ENCODE measurements at places on chromosomes 12 and 14.

DNA sequence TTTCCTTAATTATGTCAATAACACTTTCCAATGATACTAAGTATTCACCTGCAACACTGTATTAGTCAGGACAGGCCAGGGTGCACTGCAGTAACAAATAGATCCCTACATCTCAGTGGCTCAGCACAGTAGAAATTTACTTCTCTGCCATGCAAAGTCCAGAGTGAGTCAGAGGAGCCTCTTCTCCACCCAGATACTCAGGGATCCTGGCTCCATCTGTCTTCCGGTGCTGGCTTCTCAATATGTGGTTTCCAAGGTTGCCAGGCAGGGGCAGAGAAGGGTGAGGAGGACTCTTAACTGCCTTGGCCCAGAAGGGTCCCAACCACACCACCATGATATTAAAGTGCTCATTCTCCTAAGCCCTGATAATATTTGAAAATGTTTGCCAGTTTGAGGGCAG lies 47.8 kb downstream of the ADGRD1 start:
- DNase-seq: no peak

DNA sequence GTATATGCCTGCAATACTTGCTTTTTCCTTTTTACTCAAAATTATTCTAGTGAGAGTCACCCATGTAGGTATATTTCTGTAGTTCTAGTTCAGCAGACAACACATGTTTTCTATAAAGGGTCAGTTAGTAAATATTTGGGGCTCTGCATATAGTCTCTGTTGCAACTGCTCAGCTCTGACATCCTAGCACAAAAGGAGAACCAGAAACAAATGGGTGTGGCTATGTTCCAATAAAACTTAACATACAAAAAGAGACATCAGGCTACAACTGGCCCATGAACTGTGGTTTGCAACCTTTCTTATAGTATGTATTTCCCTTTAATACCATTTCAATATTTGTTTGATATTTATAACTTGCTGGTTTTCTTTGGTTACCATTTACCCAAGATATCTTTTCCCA lies 11.9 kb downstream of the NT5DC3 start:
- no peak for DNase-seq

DNA sequence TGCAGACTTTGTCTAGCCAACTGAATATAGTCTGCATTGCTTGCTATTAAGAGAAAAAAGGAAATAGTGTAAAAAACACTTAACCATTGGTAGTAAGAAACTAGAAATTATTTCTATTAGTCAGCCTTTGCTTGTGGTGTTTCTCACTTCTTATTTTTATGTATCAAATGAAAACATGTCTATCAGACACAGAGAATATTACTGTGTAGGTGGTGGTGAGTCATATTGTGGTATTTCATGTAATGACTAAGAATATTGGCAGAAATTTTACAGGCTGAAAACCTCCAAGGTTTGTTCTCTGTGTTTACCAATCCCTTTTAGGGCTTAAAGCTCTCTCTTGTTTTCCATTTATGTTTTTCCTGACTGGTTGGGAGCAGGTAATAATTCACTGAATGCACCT lies 87.2 kb downstream of the DAAM1 start:
- no peak for DNase-seq

DNA sequence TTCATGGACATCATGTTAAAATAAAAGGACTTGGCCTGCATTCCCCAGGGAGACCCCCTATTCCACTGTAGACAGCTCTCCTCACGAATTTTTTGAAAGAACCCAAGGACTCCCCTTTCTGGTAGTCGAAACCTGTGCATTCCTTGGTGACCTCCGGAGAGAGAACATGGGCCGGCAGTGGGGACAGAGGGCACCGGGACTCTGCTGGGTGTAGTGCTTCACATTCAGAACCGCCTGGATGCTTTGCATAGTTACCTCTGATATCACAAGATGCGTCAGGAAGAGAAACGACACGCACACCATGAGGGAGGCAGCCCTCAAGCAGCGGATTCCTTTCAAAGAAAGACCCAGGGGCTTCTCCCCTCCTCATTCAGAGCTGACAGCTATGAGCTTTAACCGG lies 9.7 kb downstream of the CKAP4 start:
- DNase-seq: no peak

GRCh38 chr14:104429291-104429861 lies 150.2 kb upstream of the C14orf180 start:
- no peak for DNase-seq

- no peak for DNase-seq
Observed at GRCh38 chr12:57719777-57720605, 18.6 kb downstream of the AGAP2 start.

Measured in HuH-7 (cell line).